Pons (tissue), 1 donor: ENCODE measurements at places on chromosomes 2 and 18.

DNA sequence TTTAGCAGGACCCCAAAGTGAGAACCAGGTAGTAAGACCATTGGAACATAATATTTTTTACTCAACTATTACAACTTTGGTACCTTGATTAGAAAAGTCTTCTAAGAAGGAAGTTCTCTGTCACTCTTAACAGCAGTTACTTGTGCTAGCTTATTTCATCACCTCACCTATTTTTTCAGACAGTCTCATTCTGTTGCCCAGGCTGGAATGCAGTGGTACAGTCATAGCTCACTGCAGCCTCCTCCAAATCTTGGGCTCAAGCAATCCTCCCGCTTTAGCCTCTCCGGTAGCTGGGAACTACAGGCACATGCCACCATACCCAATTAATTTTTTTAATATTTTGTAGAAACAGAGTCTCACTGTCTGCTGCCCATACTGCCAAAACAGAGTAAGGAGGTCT lies 18.0 kb downstream of the ARPC2 start:
- no peak for DNase-seq

- no peak for DNase-seq
Measured at GRCh38 chr2:82992968-82993367, 1466.1 kb downstream of the SUCLG1 start.

DNA sequence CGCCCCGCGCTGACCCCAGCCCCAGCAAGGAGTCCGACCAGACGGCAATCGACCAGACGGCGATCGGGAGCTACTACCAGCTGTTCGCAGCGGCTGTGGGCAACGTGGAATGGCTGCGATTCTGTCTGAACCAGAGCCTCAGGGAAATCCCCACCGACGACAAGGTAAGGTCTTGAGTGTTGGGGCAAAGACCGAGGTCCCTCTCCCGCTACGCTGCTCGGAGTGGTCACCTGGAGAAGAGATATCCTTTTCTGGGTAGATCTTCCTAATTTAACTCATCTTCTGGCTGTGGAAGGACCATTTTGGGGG lies 704 bp downstream of the ANKRD53 start:
- DNase-seq = no peak

DNA sequence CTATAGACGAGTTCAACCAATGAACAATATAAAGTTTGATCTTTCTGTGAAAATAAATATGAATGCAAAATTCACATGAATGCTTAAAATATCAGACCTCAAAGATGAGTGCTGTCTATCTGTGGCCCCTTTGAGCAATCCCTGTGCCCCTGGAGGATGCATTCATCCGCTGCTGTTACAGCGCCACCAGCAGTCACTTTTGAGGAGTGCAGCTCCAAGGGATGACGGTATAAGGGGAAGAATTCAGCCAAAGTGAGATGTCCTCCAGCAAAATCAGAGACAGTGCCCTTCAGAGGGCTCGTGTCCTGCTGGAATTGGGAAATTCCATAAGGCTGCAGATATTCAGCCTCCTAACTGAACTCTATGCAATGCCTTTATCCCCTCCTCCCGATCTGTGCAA lies 12.0 kb upstream of the CHRNA1 start:
- no peak for DNase-seq

DNA sequence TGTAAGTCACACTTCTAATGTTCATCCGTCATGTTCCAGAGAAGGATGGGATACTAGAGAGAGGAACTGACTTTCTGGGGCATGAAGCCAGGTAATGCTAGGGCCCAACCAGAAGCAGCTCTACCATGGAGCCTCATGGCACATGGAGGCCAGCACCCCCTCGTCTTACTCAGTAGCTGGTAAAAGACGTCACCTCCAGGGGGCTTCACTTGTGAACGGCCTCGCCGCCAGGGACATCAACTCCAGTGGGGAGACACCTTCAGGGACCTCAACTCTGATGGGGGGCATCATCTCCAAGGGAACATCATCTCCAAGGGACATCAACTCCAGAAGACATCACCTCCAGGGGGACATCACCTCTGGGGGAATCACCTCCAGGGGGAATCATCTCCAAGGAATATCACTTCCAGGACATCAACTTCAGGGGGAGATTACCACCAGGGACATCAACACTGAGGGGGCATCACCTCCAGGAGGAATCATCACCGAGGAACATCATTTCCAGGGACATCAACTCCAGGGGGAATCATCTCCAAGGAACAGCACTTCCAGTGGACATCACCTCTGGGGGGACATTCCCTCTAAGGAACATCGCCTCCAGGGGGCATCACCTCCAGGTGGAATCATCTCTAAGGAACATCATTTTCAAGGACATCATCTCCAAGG lies 168.4 kb downstream of the NDUFA10 start:
- no peak for DNase-seq

DNA sequence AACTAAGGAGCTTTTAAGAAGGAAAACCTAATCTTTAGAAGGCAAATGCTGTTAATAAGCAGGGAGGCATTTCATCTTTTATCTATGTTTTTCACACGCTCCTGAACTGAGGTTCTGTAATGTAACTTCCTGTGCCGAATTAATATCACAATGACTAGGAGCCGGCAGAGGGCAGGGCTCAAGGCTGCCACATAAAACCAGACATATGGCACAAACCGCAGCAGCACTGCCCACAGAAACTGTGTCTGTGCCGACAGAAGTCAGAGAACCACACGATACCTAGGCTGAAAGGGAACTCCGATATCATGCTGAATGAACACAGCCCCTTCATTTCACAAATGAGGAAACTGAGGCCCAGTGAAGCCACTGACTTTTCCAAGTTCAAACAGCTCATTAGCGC lies 112.1 kb downstream of the EIPR1 start:
- no peak for DNase-seq

GRCh38 chr2:221447310-221447709 lies 124.8 kb downstream of the EPHA4 start:
- DNase-seq = no peak

GRCh38 chr2:2714408-2714807 lies 383.3 kb upstream of the MYT1L start:
- DNase-seq = no peak

DNA sequence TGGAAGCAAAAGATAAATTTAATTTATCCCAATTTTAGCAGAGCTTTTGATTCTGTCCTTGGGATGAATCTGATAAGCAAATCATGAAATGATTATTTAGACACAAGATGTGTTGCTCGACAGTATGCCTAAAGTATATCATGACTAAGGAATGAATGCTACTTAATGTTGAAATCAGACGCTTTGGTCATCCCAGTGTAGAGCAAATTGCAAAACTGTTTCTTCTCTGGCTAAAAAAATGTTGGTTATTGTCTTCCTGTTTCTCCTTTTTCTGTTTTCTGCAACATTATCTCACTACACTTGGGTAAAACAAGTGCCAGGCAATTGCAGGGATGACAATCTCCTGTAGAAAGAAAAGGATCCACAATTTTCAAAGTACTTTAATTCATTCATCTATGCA lies 66.4 kb downstream of the BABAM2 start:
- DNase-seq = peak; percentile 38

GRCh38 chr18:73774811-73775509 lies 372.7 kb downstream of the FBXO15 start:
- DNase-seq = no peak

DNA sequence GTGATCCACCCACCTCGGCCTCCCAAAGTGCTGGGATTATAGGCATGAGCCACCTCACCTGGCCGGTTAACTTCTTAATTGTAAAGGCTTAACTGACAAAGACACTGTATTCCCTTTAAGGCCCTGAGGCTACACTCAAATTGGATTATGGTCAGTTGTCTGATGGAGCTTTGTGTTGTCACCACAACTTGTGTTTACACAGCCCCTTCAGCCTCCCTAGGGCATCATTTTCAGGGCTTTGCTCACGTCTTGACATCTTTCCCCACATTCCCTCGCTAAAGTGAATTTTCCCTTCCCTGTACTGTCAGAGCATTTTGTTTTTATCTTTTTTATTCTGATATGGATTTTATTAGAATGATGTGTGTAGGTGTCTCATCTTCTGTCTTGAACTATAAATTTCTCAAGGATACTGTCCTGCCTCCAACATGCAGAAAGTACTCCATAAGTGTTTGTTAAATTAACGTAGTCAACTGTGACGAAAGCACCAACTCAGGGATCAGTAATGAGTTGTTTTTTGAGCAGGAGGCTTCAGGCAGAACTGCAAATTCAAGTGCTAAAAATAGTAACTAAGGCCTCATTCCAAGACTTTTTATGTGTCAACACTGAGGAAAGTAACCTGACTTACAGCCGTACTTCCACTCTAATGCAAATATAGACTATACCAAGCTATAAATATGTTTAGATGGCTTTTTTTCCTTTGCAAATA lies 77.1 kb upstream of the NARS1 start:
- peak; percentile 29 for DNase-seq

GRCh38 chr2:47558116-47558767 lies 155.3 kb downstream of the MSH2 start:
- no peak for DNase-seq

DNA sequence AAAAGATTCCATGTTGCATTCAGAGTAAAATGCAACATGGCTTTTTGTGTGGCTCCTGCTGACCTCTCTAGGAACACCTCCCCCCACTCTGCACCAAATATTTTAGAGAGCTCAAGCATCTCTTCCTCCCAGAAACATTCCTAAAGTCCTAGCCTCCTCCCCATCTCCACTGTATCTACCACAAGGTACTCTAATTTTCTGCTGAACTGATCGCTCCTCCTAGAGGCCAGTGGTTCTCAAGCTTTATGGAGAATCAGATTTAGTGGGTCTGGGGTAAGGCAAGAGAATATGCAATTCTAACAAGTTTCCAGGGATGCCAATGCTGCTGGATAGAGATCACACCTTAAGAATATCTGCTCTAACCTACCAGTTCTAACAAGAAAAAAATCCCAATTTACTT lies 89.5 kb upstream of the HNRNPA3 start:
- DNase-seq = no peak

DNA sequence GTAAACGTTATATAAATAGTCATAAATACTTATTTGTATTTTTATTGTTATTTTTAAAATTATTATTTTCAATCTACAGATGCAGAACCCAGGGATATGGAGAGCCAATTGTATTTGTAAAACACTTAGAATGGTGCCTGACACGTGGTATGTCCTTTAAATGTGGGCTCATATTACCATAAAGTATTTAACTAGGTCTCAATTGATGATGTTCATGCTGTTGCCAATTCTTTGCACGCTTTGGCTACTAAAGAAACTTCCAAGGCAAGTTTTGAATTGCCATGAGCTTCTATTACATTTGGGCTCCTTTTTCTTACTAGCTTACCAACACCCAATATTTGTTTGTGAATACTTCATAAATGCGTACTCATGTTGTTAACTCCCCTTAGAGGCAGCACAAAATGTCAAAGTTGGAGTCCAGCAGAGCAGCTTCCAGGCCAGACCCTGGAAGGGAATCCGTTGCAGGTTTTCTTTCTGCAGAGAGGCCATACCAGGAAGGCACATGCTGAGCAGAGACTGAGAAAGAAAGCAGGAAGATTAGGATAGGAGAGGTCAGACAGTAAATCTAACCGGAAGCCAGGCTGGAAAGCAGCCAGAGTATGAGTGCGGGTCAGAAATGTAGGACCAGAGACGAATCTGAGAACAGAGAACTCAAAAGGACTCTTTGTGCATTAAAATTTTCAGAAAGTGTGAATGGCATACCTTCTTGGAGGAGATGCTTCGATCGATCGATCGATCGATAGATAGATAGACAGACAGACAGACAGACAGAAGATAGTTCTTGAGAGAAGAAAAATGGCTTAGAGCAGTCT lies 4.2 kb upstream of the NOSTRIN start:
- no peak for DNase-seq

DNA sequence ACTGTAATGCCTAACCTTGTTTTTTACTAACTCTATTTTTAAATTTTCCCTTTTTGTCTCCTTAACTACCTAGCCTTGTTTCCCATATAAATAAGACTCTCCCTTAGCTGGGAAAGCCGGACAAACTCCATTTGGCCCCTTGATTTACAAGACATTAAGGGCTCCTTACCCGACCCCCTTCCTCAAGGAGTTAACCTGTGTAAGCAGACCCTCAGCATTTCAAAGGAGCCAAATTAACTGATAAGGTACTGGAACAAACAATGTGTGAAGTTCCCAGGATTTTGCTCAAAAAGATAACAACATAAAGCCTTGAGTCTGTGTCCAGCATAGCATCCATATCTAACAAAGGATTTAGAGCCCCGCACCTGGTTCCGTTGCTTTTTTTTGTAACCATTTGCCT lies 59.6 kb upstream of the C2orf15 start:
- DNase-seq = no peak

- DNase-seq = no peak
Measured at GRCh38 chr2:43057742-43058725, 168.4 kb downstream of the ZFP36L2 start.

DNA sequence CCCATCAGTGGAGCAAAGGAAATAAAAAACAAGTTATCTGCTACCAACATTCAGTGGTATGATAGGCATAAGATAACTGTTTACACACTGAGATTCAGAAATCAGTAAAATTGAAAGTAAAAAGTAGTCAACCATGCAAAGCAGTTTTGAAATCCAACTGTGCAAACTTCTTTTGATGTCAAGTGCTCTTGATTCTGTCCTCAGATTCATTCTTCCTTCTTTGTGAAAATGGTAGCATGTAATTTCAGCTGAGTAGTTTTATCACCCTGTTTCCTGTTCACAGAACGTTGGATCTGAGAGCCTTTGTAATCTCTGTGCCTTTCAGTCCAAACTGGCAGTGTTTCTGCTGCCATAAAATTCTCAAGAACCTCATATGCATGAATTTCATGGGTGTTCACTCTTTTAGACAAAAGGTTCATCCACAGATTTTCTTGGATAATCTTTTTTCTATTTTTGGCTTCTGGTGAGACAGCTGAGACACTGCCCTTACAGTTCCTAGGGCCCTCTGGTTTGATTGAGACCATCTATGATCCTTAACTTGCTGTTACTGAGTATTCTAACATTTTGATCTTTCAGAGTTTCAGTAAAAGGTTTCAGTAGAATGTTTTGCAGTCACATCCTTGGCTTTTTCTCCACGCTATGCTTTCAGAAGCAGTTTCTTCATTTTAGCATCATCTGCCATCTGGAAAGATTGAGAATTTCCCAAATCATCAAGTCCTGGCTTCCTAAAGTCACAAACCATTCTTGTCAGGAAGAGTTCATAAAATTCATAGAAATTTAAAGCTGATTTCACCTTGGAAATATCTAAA lies 272.3 kb upstream of the EPHA4 start:
- peak; percentile 4 for DNase-seq

GRCh38 chr18:36663312-36663711 lies 165.5 kb downstream of the TPGS2 start:
- DNase-seq = no peak

GRCh38 chr2:46534589-46534988 lies 55.2 kb downstream of the TMEM247 start:
- DNase-seq = peak; percentile 42

DNA sequence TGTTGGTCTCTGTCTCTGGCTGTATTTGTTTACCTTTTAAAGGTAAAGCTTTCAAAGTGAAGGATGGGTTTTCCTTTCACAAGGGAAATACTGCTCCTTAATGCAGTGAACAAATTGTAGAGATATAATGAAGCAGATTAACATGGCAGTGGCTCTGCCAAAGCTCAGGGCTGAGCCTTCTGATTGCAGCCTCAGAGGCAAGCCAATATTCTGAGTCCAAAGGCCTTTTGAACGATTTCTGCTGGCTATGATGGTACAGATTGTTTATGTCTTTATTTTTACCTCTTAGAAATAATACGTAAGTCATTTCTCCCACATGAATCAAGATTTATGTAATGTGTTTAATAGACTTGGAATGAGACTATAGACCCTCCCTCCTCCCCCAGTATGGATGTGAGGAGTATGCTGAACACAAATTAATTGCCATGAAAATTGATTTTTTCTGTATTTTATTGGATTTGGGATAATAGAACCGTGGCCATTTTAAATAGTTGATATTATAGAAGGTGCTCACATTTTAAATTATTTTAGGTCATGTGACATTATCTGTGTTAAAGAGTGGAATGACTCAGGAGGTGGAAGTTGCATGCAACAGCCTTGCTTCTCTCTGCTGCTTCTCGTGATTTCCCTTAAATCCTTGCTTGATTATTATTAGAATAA lies 772 bp downstream of the SCN2A start:
- peak; percentile 12 for DNase-seq
